ENCODE measurements at places on chromosomes 1 and 21.
A peak's percentile ranks its signal among the peaks of the same experiment; 100 is the strongest.

GRCh38 chr1:114079596-114080190, 74.0 kb downstream of the SYT6 start:
- no peak for DNase-seq

GRCh38 chr1:53586765-53587164, 127.6 kb downstream of the DMRTB1 start:
- DNase-seq: no peak

- DNase-seq: no peak
Observed at GRCh38 chr1:198520524-198521254, 19.8 kb downstream of the ATP6V1G3 start.

DNA sequence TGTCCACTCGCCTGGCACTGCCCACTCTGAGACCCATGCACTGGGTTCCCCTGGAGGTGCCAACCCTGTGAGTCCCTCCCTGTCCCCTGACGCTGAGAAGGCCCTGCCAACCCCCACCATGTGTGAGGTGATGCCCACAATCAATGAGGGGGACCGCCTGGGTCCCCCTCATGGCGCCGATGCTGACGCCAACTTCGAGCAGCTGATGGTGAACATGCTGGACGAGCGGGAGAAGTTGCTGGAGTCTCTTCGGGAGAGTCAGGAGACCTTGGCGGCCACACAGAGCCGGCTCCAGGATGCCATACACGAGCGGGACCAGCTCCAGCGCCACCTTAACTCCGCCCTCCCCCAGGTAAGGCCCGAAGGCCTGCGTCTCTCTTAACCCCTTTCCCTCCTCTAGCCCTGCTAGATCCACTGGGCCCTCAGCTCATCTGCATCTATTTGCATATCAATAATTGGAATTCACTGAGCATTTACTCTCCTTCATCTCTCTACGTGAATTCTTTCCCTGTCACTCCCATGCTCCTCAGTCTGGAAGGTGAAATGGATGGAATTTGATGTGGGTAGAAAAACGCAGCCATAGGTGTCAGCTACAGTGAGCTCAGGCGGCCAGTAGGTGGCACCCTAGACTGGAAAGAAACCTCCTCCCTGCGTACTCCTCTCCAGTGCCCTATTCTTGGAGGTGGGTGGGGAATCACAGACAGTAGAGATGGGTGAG, 12.8 kb downstream of the PPFIA4 start:
- DNase-seq: peak; percentile 71

- DNase-seq: no peak
Observed at GRCh38 chr21:32474179-32475059, 61.9 kb downstream of the EVA1C start.
